Stimulated activated CD8-positive, alpha-beta memory T cell treated with anti-CD3 and anti-CD28 coated beads, Interleukin-15, amount 100 ng/mL, for 1 hour (primary cell): ENCODE measurements at places on chromosomes 11 and 22.

DNA sequence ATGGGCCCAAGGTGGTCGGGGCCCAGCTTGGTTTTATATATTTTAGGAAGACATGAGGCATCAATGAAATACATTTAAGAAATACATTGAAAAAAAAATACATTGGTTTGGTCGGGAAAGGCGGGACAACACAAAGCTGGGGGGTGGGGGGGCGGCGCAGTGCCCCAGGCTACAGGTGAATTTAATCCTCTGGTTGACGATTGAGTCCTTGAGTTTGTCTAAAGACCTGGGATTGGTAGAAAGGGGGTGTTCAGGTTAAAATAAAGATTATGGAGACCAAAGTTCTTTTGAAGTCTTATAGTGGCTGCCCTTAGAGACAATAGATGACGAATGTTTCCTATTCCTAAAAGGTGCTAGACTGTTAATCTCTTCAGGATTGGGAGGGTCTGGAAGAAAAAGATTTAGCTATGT lies 3.1 kb downstream of the IFITM1 start:
- no peak for DNase-seq

GRCh38 chr11:16193897-16194381 lies 162.4 kb downstream of the SOX6 start:
- DNase-seq, result no peak

- no peak for DNase-seq
Measured at GRCh38 chr22:19143967-19144400, 467 bp downstream of the ESS2 start.

- no peak for DNase-seq
Measured at GRCh38 chr22:19902245-19902715, 39.3 kb upstream of the COMT start.

DNA sequence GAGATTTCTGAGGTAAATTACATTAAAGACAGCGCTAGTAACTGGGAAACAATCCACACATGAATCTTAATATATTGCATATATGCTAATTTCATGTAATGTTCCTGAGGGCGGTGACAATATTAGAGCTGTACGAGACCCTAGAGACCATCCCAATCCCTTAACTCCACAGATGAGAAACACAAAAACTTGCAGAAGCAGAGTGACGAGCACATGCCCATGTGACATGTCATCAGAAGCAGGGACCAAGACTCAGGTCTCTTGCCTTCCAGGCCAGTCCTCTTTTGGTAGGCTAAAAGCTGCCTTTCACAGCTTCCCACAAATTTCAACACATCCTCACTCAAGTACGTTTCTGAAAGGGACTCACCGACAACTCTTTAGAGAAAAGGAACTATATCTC lies 11.8 kb downstream of the MAPK1 start:
- DNase-seq, result no peak

- DNase-seq, result no peak
Measured at GRCh38 chr22:46070215-46070802, 80.0 kb upstream of the PPARA start.
